GOT3 (cell line): ENCODE measurements at places on chromosomes 1 and 21.

- no peak for DNase-seq
Measured at GRCh38 chr1:40161888-40162397, 756 bp downstream of the RLF start.

DNA sequence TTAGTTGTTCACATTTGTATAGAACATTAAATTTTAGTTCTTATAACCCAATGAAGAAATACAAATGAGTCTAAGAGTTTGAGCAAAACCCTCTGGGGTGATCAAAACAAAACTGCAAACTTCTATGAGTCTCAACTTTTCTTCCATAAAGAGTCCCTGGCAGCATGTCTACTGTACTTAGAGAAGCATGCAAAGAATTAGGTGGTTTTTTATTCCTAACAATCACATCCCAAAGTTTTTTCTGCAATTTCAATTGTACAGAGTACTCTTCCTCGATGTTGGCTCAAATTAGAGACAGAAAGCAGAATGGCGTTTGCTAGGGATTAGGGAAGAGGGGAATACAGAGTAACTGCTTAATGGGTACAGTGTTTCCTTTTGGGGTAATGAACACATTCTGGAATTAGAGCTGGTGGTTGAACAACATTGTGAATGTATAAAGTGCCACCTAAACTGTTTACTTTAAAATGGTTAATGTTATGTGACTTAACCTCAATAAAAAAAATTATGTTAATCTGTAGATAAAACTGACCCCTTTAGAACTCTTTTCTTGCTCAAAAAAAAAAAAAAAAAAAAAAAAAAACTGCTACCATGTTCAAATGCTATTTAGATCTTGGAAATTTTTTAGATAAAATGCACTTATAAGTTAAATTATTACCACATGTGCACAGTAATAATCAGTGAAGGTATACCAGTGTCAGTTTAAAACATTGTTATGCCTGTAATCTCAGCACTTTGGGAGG, 4.8 kb downstream of the RC3H1 start:
- no peak for DNase-seq

- no peak for DNase-seq
Measured at GRCh38 chr1:109472779-109473178, 6.4 kb downstream of the SYPL2 start.

GRCh38 chr1:87450136-87450535, 121.5 kb downstream of the LMO4 start:
- DNase-seq: no peak

GRCh38 chr1:186210258-186210657, 164.8 kb downstream of the TPR start:
- DNase-seq: no peak

GRCh38 chr1:184622136-184622823, 132.4 kb downstream of the EDEM3 start:
- no peak for DNase-seq

- no peak for DNase-seq
Measured at GRCh38 chr1:108209456-108210108, 9.4 kb upstream of the SLC25A24 start.

DNA sequence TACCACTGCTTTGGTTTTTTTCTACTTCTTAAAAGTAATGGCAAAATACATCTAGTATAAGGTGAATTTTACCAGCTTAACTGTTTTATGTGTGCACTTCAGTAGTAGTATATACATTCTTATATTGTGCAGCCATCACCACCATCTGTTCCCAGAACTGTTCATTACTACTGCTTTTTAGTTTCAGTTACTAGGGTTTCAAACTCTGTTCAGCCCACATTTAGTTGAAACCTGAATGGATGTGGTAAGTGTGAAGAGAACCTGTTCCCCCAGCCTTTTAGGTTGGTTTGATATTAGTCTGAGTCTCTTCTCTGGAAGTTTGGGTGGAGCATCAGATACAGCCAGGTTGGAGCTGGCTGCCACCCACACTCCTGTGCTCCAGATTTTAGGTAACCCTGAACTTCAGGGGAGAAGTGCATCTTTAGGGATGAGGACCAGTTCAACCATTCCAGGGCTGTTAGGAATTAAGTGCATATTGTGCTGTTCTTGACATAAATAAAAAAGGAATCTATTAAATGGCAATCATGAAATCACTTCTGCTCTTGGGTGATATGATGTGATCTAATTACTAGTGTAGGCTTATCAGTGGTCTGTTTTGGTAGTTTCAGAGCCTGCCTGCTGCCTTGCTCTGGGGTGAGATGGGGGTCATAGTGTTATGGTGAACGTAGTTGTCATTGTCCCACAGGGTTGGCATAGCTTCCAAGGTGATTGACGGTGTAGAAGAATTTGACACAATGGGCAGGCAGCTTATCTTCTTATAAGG, 32.1 kb downstream of the URB2 start:
- no peak for DNase-seq

GRCh38 chr1:208347191-208347590, 103.0 kb upstream of the PLXNA2 start:
- no peak for DNase-seq

GRCh38 chr1:41557751-41558455, 73.4 kb upstream of the EDN2 start:
- DNase-seq: no peak

DNA sequence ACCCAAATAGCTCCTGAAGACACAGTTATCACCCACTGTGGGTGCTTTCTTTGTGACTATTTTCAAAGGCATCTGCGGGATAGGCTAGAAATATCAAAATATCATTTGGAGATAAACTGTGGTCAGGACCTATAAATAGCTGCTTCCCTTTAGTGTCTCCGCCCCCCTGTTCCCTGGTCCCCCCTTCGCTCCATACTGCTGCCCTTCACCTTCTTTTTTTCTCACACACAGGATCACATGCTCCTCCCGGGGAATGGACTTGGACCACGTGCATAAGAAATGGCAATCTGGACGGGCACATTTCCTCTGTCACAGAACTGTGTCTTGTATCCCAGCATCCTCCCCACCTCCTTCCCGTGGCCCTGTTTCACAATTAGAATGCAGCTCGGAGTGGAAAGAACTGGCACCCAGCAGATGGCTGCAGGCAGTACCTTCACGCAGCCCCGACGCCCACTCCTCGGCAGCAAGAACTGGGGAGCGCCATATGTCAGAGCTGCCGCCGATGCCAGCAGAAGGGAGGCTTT, 68.8 kb upstream of the SSX2IP start:
- DNase-seq: no peak

GRCh38 chr1:210855440-210855839, 278.5 kb downstream of the KCNH1 start:
- no peak for DNase-seq

DNA sequence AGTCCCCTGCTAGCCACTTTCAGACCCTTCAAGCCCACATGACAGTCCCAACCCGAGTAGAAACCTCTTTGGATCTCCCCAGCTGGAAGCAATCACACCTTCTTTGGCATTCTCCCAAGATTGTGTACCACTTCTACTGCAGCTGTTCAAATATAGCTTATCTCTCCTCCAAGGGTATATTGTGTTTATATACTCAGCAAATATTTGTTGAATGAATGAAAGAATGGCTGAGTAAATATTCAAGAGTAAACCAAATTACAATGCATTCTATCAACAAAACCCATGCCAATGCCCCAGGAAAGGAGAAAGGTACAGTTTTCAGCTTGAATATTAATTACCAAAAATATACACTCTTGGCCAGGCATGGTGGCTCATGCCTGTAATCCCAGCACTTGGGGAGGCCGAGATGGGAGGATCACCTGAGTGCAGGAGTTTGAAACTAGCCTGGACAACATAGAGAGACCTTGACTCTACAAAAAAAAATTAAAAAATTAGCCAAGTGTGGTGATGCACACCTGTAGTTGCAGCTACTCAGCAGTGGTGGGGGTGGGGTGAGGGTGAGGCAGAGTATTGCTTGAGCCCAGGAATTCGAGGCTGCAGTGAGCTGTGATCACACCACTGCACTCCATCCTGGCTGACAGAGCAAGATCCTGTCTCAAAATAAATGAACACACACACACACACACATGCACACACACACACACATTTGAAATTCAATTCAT, 68.5 kb downstream of the NIBAN1 start:
- DNase-seq: no peak

DNA sequence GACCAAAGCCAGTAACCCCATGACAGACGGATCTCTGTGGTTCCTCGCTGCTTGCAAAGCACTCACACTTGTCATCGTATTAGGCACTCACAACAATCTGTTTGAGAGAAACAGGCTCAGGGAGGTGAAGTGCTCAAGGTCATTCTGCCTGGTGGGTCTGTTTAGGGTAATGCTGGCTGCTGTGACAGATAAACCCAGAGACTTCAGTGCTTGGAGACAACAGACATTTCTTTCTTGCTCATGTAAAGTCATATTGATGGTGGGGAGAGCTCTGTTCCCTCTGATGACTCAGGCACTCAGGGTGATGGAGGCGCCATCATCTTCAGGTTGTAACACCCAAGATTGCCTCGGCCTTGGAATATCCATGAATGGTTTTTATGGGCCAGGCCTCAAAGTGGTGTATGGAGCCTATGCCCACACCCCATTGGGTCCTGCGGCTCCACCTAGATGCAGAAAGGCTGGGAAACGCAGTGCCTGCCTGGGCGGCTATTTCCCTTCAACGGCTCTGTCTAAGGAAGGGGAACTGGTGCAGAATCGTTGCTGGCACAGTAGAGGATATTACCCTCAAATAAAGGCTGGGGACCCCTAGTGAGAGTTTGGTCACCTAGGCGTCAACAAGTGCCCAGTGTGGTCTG, 71.6 kb upstream of the SELENON start:
- DNase-seq: no peak

GRCh38 chr1:25126562-25126961, 105.7 kb downstream of the SYF2 start:
- no peak for DNase-seq

- DNase-seq: peak; percentile 20
Measured at GRCh38 chr1:203769505-203770343, 4.7 kb downstream of the LAX1 start.

DNA sequence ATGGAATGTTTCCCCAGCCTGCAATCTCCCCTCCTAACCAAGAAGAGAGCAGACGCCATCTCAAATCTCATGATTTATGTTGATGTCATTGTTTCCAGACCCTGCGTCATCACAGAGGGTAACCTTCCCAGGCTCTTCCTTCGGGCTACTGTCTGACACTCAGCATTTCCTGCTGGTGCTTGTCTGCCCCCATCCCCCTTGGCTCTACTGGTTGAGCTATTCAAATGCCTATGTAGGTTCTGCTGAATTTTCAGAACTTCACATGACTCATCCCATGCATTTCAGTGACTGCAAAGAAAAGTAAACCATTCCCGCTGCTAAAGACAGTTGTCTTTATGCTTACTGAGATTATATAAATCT, 24.8 kb upstream of the ITPKB start:
- peak; percentile 71 for DNase-seq

- DNase-seq: peak; percentile 70
Measured at GRCh38 chr1:161177112-161177935, at the start of gene B4GALT3. Gene B4GALT3, minus strand, starts transcription at chr1:161177507. Its CDS starts 1,447 bp downstream, at chr1:161176060.

GRCh38 chr1:98398649-98399048, 262.9 kb upstream of the SNX7 start:
- no peak for DNase-seq

- no peak for DNase-seq
Measured at GRCh38 chr1:68120136-68120791, 69.8 kb upstream of the DIRAS3 start.

DNA sequence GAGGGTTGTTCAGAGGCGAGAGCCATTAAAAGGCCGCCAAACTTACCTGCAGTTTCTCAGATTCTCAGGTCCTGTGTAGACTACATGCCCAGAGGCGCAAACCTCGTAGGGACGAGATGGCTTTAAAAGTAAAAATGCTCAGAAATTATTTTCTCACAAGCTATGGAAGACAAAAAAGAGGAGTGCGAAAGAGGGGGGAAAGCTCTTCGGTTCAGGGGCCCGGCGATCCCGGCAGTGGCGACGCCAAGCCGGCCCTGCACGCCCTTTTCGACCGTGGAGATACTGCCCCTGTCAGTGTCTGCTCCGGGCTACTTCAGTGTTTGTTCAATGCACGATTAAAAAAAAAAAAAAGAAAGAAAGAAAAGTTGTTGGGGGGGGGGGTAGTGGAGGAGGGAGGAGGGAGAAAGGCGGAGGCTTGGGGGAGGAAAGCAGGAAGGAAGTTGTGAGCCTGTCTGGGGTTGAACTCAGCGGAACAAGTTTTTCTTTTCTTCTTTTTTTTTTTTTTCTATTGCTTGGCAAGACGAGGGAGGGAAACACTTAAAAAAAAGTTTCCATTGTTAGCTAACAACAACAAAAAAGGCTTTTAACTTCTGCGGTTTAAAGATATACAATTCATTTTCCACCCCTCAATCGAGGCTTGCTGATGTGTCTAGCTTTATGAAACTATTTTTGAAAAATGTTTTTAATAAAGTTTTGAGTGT, at the start of gene ITPKB:
Gene ITPKB, minus strand, starts transcription at position 288 of the 701 bp plus-strand sequence. CDS start 1,824 bp downstream, outside the sequence.
- DNase-seq: no peak

DNA sequence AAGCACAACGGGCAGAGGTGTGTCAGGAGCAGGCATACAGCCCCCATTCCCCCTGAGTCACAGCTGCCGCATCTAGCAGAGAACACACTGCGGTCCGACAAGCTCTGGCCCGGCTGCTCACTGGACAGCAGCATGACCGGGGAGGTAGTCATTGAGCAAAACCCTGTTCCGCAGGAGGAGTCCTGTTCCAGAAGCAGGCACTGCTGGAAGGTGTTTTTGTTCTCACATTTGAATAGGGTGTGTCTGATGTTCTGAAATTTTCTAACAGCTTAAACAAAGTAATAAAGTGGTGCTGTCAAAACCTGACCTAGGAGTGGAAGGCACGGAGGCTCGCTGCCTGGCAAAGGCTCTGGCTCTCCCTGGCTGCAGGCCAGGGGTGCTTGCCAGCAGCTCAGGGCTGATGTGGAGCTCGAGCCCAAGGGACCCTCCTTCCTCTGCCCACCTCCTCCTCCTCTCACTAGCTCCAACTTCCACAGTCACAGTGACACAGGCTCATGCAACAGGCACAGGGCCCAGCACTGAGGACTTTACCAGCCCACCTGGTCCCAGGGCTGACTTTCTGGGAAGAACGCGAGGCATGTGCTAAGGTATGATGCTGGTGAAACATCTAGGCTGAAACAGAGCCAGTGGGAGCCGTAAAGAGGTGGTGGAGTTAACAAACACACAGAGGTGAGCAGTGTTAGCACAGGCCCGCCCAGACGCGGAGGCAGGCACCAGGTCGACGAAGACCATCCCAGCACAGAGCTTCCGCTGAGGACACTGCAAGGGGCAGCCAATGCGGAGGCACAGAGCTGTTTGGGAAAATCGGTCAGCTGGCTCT, 118.6 kb upstream of the IFFO2 start:
- no peak for DNase-seq
